Activated naive CD8-positive, alpha-beta T cell treated with anti-CD3 and anti-CD28 coated beads, Interleukin-2, amount 10 ng/mL, durations not matched to agents 7 days and 5 days (primary cell): ENCODE measurements at places on chromosomes 6 and 20. TPM values are rescaled to one million over a fixed set of nuclear protein-coding genes. Genes with fewer than 3 reads are reported as not detected.

DNA sequence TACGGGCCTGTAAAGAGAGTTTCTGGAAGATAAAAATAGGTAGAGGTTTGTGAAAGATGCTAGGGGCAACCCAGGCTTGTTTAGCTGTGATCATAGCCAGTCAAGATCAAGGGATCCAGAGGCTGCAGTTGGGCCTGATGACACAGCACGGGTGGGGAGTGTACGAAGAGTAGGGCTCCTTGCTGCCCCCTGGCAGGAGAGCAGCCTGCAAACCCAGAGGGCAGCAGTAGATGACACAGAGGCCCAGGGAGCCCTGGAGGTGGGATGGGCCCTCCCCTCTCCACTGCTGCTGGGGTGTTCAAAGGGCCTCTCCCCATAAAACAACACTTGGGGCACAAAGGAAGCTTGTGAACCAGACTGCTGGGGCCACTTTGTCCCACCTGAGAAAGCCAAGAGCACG, 47.2 kb downstream of the VEGFA start:
- no peak for DNase-seq

DNA sequence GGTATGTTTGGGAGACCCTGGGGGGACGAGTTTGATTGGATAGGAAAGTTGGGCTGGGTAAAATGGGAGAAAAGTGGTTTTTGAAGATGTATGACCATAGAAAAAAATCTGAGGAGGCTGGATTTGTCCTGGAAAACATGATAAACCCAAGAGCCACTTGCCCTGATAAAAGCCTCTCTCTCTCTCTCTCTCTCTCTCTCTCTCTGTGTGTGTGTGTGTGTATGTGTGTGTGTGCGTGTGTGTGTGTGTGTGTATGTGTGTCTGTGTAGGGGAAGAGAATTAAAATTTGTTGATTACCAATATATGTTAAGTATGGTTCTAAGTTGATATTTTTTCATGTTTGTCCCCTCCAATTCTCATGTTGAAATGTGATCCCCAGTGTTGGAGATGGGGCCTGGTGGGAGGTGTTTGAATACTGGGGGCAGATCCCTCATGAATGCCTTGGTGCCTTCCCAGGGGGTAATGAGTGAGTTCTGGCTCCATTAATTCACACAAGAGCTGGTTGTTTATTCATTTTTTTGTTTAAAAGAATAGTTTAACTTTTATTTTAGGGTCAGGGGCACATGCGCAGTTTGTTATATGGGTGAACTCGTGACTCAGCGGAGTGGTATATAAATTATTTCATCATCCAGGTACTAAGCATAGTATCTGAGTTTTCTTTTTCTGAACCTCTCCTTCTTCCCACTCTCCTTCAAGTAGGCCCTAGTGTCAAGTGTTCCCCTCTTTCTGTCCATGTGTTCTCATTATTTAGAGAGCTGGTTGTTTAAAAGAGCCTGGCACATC, 208.8 kb downstream of the TFAP2B start:
- no peak for DNase-seq

MEP1A gene
- not detected for total RNA-seq

PNPLA1 gene
- not detected for total RNA-seq

GRCh38 chr20:17579369-17580039, 9.6 kb downstream of the DSTN start:
- no peak for DNase-seq

- no peak for DNase-seq
These were observed 238.6 kb upstream of the RIN2 start for GRCh38 chr20:19519466-19519865.

GRCh38 chr6:157861184-157861583, 38.1 kb downstream of the SNX9 start:
- no peak for DNase-seq
